Vagina (tissue), 2 donors: ENCODE measurements at places on chromosomes 11 and 22.

- DNase-seq, result peak; percentile 85
- peaks cover 22% of the 10 kb centered on the region for H3K4me1 ChIP-seq
- H3K27ac ChIP-seq, result peak overlapping the region; percentile 99
- H3K36me3 ChIP-seq, result no peaks in the 10 kb centered on the region
- H3K4me3 ChIP-seq, result peak overlapping the region; percentile 69
Measured at GRCh38 chr11:112227471-112227870, 1.2 kb downstream of the PTS start.

DNA sequence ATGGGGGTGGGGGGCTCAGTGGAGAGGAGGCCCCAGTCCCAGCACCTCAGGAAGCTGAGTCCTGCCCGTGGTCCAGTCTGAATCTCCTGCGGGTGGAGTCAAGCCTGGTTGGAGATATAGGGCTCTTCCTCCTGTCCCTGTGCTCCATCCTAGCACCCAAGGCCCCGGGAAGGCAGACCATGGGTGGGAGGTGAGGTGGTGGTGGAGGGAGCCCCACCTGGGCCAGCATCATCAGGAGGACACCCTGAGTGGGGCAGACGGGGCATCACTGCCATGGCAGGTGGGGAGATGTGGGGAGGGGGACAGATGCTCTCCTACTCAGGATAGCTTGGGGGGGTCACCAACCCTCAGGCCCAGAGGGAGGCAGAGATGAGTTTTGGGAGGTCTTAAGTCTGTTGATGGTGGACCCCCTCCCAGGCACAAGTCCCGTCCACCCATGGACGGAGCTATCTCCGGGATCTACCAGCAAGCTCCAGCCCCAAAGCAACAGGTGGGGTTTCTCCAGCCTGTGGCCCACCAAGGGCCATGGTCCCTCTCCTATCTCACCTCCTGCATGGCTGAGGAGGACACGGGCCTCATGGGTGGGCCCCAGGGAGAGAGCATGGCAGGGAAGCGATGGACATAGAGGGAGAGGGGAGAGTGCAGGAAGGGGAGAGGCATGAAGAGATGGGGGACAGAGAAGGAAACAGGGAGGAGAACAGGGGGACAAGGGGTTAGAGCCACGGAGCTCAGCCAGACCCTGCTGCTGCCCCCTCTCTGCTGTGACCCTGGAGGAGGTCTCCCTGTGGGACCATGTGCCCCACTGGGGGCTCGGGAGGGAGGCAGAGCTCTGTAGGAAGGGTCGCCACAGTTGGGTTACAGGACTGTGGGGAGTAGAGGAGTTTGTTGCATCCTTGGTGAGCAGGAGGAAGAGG is 1.3 kb downstream of the MRGPRE start:
- no peak overlapping the region for H3K4me3 ChIP-seq
- no peaks in the 10 kb centered on the region for H3K27me3 ChIP-seq
- no peak overlapping the region for H3K27ac ChIP-seq
- no peaks in the 10 kb centered on the region for H3K36me3 ChIP-seq
- H3K4me1 ChIP-seq, result no peaks in the 10 kb centered on the region

DNA sequence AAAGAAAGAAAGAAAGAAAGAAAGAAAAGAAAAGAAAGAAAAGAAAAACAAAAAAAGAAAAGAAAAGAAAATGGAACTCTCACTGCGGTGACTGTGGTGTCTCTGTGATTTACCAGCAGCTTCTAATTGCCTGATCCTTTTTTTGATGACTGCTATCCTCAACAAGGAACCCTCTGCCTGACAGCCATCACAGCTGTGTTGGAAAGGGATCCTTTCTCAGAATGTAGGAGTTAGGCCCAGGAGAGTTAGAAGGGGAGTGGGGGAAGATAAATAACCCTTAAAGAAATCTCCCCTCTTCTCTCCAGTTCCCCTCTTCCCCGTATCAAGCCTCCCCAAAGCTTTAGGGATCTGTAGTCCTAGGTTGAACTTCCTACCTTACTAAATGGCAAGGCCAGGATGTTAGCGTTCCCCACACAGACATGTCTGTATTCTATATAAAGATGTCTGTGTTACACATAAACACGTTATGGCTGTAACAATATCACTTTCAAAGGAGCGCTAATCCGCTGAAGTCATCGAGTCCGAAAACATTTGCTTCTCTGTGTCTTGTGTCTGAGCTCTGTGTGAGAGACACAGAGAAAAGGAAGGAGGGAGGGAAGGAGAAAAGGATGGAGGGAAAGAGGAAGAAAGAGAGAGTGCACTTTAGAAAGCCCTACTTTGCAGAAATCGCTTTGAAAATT is 26.8 kb upstream of the WT1 start:
- no peaks in the 10 kb centered on the region for H3K27me3 ChIP-seq
- H3K4me1 ChIP-seq, result no peaks in the 10 kb centered on the region
- H3K36me3 ChIP-seq, result no peaks in the 10 kb centered on the region
- no peak overlapping the region for H3K27ac ChIP-seq
- no peak overlapping the region for H3K4me3 ChIP-seq

DNA sequence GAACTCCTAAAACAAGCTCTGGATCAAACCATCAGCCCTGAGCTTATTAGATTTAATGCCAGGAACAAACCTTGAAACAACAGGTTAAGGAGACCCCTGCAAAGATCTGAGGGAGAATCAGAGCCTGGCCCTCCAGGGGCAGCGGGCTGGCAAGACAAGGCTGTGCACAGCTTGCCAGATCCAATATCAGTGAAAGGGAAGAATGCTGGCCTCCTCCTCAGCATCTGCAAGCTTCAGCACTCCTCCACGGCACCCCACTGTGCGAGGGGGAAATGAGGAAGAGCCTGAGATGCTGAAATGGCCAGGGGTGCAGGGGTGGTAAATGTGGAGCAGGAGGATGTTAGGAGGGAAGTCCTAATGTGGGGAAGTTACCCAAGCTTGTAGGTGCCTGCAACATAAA is 167.0 kb downstream of the TENM4 start:
- no peaks in the 10 kb centered on the region for H3K27me3 ChIP-seq
- no peak overlapping the region for H3K27ac ChIP-seq
- no peak overlapping the region for H3K4me3 ChIP-seq
- peak; percentile 72 for DNase-seq

GRCh38 chr11:111672949-111673348 is 70.7 kb downstream of the SIK2 start:
- H3K36me3 ChIP-seq, result no peaks in the 10 kb centered on the region
- no peak overlapping the region for H3K27ac ChIP-seq
- H3K4me1 ChIP-seq, result no peaks in the 10 kb centered on the region
- H3K4me3 ChIP-seq, result no peak overlapping the region

- no peak for DNase-seq
- peaks cover 57% of the 10 kb centered on the region for H3K4me1 ChIP-seq
- H3K36me3 ChIP-seq, result peaks cover 11% of the 10 kb centered on the region
- H3K27me3 ChIP-seq, result no peaks in the 10 kb centered on the region
- H3K4me3 ChIP-seq, result no peak overlapping the region
Measured at GRCh38 chr11:12223771-12224536, 113.6 kb downstream of the MICAL2 start.

DNA sequence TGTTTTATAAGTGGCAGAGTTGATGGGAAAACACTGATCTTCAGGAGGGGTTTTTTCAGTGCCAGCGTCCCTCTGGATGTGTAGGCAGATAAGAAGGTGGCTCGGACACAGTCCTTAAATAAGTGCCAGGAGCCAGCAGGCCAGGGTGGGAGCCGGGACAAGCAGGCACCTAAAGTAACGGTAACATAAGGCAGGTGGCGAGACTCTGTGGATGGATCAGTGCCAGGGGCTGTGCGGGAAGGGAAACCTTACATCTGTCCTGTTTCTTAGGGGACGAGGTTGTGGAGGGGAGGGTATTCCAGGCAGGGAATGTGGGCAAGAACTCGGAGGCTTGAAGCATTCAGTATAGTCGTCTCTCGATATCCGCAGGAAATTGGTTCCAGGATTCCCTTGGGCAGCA is 15.9 kb downstream of the BCR start:
- no peaks in the 10 kb centered on the region for H3K27me3 ChIP-seq
- no peak overlapping the region for H3K4me3 ChIP-seq
- no peak overlapping the region for H3K27ac ChIP-seq
- peaks cover 29% of the 10 kb centered on the region for H3K4me1 ChIP-seq
- H3K36me3 ChIP-seq, result no peaks in the 10 kb centered on the region

GRCh38 chr11:75428989-75429640 is 3.9 kb downstream of the KLHL35 start:
- H3K4me1 ChIP-seq, result peaks cover 9% of the 10 kb centered on the region
- H3K27ac ChIP-seq, result no peak overlapping the region
- no peak for DNase-seq
- H3K4me3 ChIP-seq, result peak overlapping the region; percentile 55
- no peaks in the 10 kb centered on the region for H3K27me3 ChIP-seq
